GM20000 (cell line): ENCODE measurements at places on chromosomes 12 and 14.
A peak's percentile ranks its signal among the peaks of the same experiment; 100 is the strongest.

- peak; percentile 58 for DNase-seq
These were observed 98.4 kb downstream of the GTF2A1 start for GRCh38 chr14:81122326-81122725.

- DNase-seq = no peak
These were observed 274.9 kb downstream of the PAWR start for GRCh38 chr12:79415746-79416435.

DNA sequence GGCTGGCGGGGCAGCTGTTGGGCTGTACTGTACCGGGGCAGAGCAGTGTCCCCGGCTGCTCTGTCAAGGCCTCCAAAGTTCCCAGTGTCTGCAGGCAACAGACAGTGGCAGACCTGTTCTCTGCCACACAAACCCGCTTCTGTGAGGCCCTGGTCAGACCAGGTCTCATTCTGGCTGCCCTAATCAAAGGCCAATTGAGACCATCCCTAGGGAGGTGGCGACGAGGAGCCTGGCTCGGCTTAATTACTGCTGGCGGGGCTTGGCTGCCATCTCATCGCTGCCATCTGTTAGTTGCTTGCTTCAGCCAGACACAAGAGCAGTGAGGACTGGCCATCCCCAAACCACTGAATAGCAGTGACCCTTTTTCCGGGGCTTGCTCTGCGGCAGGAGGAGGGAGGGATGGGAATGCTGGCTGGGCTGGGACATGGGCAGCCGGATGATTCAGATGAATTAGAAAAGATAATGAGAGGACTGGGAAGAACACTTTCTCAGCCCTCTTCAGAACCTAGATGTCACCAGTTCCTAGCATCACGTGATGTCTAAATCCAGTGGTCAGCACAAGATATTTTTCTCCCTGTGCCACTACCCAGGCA is 24.5 kb downstream of the ERG28 start:
- DNase-seq = no peak

- DNase-seq = no peak
These were observed 92.8 kb upstream of the METAP2 start for GRCh38 chr12:95380997-95381786.

DNA sequence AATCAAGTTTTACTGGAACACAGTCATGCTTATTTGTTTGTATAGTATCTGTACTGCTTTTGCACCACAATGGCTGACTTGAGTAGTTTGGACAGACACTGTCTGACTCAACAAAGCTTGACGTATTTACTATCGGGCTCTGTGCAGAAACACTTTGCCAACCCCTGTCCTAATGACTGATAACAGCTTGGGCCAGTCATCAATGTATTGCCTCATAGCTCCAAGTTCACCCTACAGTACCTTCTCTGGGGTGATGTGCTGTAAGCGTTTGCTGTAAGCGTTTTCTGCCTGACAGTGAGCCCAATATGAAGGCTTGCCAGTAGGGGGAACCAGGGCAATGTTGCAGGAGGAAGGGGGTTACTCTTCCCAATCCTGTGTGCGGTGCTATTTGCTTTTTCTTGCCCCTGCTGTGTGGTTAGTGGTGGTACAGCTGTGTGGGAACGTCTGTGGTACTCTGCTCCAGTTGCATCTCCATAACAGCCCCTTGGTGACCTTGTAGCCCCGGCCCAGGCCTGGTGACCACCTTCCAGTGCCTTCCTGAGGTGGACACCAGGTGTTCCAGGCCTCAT is 5.4 kb upstream of the CCDC177 start:
- no peak for DNase-seq

- no peak for DNase-seq
These were observed 142.3 kb downstream of the CACNA1C start for GRCh38 chr12:2195085-2195484.

DNA sequence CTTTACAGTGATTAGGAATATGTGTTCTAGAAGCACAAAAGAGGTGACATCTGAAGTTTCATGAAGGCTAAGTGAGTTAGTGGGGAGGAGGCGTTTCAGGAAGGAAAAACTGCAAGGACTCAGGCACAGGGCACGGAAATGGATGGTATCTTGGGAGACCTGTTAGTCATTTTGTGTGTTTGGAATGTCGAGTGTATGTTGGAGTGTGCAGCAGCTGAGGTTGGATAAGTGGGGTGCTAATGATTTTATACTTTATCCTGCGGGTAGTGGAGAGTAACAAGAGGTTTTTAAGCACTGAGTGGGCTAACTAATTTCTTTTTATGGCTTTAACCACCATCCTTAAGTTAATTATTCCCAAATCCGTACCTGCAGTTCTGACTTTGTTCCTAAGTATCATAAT is 571.5 kb upstream of the FBXO33 start:
- DNase-seq = no peak

DNA sequence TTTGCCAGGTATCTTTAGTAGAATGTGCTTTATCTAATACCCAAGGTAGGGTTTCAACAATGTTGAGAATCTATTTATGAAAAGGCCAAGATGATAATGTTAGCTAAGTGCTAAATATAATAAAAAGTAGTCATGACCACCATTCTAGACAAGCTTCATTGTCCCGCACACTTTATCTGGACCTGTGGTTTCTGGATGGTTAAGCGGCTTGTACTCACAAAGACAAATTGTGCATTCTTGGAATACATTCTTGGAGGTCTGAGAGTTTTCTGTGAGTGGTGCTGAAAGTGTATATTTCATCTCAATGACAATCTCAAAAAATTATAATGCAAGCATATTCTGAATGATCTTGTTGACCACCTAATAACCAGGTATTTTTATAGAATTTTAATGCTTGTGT is 646.9 kb downstream of the DIO2 start:
- no peak for DNase-seq

- DNase-seq = no peak
These were observed 308.4 kb downstream of the BCL11B start for GRCh38 chr14:98963610-98964009.

GRCh38 chr14:54711812-54712464 is 145.0 kb downstream of the SAMD4A start:
- DNase-seq = no peak

- DNase-seq = no peak
These were observed 79.9 kb upstream of the CD163 start for GRCh38 chr12:7583471-7583870.

- DNase-seq = no peak
These were observed 12.2 kb upstream of the CATSPERB start for GRCh38 chr14:91744068-91744480.

GRCh38 chr12:907413-908185 is 41.9 kb downstream of the RAD52 start:
- no peak for DNase-seq

- no peak for DNase-seq
These were observed 40.8 kb downstream of the PRKCH start for GRCh38 chr14:61362072-61362750.

DNA sequence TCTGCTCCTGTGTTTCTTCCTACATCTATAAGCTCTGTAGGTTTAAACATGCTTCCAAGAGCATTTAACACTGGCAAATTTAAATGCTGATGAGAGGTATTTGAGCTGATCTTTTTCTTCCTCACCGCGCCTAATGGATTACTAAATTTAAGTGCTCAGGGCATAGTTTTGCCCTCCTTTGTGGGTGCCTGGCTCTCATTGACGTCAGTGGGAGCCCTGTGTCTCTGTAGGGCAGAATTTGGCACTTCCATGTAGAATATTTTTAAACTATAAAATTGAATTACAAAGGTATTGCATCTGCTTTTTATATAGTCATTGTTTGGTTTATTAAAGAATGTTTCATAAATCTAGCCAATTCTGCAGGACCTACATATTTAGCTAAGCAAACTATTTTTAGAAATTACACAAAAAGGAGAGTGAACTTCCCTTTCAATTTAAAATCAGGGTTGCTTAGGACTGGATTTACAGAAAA is 444.8 kb downstream of the AEBP2 start:
- DNase-seq = no peak

- peak; percentile 95 for DNase-seq
These were observed at the start of gene ATP2B1 for GRCh38 chr12:89708565-89709156. Gene ATP2B1 (minus strand): TSS chr12:89708838. CDS start chr12:89655886, 52,952 bp downstream.

DNA sequence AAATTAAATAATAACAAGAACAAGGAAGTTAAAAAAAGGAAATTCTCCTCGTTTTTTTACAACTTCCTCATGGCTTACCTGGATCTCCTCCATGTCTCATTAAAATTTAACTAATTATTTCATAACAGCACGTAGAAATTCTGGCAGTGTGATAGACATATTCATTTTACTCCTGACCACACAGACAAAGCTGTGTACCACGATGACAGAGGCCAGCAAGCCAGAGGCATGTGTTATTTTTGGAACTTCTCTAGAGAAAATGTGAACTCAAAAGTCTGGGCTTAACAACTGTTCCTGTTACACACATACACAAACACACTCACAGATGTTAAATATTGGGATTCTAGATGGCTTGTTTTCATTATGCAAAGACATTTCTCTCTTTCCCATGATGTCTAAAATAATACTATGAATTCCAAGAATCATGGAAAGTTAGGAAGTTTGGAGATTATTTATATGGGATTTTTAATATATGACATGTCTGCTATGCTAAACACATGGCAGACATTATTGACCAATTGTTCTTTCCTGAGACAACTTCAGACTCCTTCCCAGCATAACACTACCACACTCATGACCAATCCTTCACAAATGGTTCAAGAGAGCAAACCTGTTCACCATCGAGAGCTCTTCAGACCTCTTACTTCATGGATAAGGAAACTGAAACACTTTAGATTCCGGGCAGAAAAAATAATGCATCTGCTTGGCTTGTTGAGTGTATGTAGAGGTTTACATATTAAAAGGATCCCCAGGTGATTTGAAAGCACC is 158.7 kb downstream of the DACT1 start:
- DNase-seq = no peak

DNA sequence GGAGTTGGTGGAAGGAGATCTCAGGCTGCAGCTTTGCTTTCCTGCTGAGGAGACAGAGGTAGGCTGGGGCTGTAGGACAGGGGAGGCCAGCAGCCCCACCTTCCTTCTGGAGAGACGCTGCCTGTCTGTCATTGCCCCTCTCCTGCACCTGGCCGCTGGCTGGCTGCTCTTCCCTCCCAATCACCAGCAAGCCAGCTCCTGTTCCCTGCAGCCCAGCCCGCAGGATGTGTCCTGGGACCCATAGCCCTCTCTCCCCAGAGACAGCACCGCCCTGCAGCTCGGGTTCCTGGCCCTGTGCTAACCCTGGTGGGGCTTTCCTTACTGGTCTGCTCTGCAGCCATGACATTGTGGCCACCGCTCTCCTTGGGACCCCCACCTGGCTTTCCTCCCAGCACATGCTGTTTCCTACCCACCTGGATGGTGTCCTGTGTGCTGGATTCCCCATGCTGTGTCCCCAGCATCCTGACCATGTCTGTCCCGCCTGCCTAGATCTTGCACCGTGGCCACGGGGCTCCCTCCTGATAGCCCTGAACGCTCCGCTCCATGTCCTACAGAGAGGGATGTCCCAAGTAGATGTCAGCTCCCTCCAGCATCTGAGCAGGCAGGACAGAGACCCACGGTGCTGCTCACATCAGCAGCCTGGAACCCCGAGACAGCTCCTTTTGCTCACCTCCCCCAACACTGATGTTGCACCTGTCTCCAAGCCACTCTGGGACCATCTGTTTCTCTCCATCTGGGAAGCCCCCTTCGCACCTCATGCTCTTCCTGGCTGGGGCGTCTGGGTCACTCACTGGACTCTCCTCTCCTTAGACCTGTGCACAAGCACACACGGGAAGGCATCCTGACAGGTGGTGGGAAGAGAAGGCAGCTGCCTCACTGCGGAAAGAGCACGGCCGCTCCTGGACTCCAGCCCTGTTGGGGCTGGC is 1.1 kb upstream of the MTA1 start:
- no peak for DNase-seq

GRCh38 chr12:132428936-132429601 is 60.9 kb upstream of the FBRSL1 start:
- no peak for DNase-seq

- DNase-seq = peak; percentile 50
These were observed 25.5 kb downstream of the NKX2-8 start for GRCh38 chr14:36556811-36557433.

- DNase-seq = no peak
These were observed 28.9 kb downstream of the SLC15A4 start for GRCh38 chr12:128794661-128795529.

- peak; percentile 83 for DNase-seq
These were observed 32.3 kb downstream of the NINJ2 start for GRCh38 chr12:630656-631632.

DNA sequence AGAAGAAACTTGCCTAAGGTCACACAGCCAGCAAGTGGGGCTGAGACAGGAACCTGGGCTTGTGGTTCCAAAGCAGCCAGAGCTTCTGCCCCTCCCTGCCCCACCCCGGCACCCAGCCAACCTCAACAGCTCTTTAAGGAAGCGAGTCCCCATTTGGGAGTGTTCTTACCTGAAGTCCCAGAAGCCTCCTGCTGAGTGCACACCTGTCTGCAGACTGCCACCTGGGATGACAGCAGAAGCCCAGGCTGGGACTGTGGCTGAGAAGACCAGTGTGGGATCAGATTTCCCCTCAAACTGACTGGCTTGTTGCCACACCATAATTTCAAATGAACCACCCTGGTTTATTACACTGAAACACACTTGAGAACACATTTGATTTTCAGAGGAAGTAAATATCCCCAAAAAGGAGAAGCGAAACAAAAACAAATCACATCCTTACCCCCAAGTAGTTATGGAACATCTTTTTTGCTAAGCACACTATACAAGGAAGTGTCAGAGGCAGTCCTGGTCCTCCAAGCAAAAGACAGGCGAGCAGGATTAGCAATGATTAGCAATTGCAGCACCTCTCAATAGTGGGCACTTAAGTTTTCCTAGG is 6.3 kb upstream of the RIN3 start:
- peak; percentile 27 for DNase-seq

DNA sequence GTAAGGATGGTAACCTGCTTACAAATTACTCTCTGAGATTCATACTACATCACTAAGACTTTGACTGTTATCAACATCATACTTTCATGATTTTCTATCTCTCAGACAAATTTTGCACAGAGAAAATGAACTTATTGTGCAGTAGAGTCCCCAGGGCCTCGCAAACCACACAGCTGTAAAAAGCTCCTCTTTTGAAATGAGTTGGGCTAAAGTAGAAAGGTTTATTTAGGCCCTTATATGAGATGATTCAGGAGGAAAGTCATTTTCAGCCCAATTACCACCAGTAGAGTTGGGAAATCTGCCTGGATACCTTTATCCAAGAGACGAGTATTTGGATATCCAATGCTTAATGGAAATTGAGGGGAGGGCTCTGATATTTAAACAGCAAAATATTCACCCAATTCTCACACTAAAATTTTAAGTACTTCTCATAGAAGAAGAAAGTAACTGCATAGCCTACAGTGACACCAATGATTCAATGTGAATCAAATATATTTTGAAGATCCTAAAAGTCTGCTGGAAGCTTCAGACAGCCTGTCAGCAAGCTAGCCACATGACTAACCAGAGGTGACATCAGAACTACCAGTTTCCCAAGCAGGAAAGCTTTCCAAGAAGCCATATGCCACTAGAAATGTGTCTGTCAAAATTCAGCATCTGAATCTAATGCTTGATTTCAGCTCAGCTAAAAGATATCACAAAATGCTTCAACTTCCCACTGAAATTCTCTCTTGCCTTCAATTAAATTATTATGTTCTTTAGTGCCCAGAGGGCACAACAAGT is 190.1 kb upstream of the SYT1 start:
- DNase-seq = no peak

GRCh38 chr12:21773806-21774205 is 700 bp downstream of the KCNJ8 start:
- no peak for DNase-seq

GRCh38 chr12:110340706-110341105 is 59.7 kb downstream of the ATP2A2 start:
- DNase-seq = no peak
